ENCODE measurements at places on chromosomes 16 and 17. TPM values are rescaled to one million over a fixed set of nuclear protein-coding genes. Genes with fewer than 3 reads are reported as not detected.
A peak's percentile ranks its signal among the peaks of the same experiment; 100 is the strongest.

DNA sequence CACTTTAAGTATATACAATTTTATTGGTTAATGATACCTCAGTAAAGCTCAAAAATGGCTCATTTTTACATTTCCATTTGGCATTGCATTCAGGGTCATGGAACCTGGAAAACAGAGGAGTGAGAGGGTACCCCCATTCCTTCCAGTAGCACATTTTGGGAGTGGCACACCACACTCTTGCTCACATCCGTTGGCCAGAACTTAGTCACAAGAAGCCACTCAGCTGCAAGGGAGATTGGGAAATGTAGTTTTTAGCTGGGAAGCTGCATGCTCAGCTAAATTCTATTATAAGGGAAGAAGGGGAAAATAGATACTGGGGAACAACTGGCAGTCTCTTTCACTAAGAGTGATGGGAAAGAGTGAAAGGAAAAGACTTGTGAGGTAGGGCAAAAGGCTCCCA lies 102.5 kb upstream of the TMEM97 start:
- H3K36me3 ChIP-seq, result no peaks in the 10 kb centered on the region
- no peaks in the 10 kb centered on the region for H3K27me3 ChIP-seq
- H3K4me3 ChIP-seq, result no peak overlapping the region
- no peaks in the 10 kb centered on the region for H3K4me1 ChIP-seq
- H3K27ac ChIP-seq, result no peak overlapping the region
- DNase-seq, result peak; percentile 34

SERPINF2 gene
- total RNA-seq, result not detected

DNA sequence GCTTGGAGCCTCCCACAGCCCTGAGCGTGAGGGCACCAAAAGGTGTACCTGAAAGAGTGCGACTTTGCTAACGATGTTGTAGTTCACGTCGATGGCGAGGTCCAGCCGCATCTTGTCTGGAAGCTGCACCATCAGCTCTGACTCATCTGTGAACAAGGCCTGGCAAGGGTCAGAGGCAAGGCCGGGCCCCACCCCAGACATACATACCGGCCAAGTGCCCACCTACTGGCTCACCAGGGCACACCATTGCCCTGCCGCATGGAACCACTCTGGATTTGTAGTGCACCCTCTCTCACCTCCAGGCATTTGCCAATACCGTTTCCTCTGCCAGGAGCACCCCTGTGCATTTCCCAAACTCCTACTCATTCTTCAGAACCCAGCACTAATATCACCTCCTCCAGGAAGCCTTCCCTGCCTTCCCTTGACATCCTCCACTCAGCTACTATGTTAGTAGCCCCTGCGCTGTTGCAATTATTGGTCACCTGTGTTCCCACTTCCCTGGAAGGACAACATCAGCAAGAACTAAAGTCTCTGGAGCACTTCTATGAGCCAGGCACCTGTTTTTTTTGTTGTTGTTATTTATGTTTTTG lies 69.4 kb downstream of the CNGB1 start:
- H3K4me1 ChIP-seq, result no peaks in the 10 kb centered on the region
- no peak for DNase-seq
- H3K27me3 ChIP-seq, result no peaks in the 10 kb centered on the region
- H3K27ac ChIP-seq, result no peak overlapping the region

RNF43 gene
- 8.6 TPM for total RNA-seq

GRCh38 chr17:11488407-11488806 lies 109.9 kb upstream of the DNAH9 start:
- peaks cover 23% of the 10 kb centered on the region for H3K27me3 ChIP-seq
- no peak overlapping the region for H3K27ac ChIP-seq
- H3K36me3 ChIP-seq, result no peaks in the 10 kb centered on the region
- peaks cover 9% of the 10 kb centered on the region for H3K4me1 ChIP-seq
- H3K4me3 ChIP-seq, result no peak overlapping the region
- no peak for DNase-seq

- no peaks in the 10 kb centered on the region for H3K4me1 ChIP-seq
- H3K4me3 ChIP-seq, result no peak overlapping the region
- no peak overlapping the region for H3K27ac ChIP-seq
- DNase-seq, result no peak
Measured at GRCh38 chr17:75041656-75042280, 5.0 kb downstream of the ATP5PD start.

DNA sequence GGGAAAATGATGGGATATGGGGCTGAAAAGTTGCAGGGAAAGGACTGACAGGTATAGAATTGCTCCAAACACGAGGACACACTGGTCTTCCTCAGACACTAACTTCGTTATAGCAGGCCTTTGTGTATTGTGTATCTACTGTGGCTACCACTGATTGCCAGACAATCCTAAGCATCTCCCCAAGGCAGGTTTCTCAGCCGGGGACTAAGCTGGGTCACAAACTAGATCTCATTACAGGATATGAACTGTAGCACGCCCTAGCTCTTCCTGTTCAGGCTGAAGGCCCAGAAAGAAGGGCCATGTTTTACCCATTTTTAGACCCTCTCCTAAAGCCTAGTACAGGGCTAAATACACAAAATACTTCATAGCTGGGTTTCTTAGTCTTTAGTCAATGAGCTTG lies 5.1 kb upstream of the RANGRF start:
- H3K27me3 ChIP-seq, result no peaks in the 10 kb centered on the region
- no peaks in the 10 kb centered on the region for H3K36me3 ChIP-seq
- DNase-seq, result no peak

DNA sequence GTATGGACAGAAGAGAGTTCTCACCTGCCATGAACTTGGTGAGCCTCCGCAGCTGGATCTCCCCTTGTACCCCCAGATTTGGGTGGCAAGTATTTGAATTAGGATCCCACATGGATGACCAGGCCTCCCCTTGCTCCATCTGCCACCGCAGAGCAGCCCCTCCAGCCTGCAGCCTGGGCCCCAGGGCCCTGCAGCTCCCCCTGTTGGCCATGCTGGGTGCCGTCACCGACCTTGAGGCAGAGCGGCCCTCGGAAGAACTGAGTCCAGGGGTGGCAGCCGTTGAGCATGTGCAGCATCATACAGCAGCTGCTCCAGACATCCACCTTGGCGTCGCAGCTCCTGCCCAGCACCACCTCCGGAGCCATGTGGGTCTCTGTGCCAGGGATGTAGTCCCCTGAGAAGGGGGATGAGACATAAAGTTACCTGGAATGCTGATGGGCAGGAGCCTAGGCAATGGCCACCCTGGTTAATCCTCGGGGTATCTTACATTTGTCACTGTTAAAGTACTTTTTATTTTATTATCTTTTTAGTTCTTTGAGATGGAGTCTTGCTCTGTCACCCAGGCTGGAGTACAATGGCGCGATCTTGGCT lies 9.0 kb upstream of the SPATA32 start:
- H3K36me3 ChIP-seq, result peaks cover 10% of the 10 kb centered on the region
- H3K4me1 ChIP-seq, result no peaks in the 10 kb centered on the region
- DNase-seq, result peak; percentile 43
- no peak overlapping the region for H3K27ac ChIP-seq

- H3K36me3 ChIP-seq, result peaks cover 36% of the 10 kb centered on the region
- H3K4me1 ChIP-seq, result peaks cover 3% of the 10 kb centered on the region
- DNase-seq, result no peak
- H3K27ac ChIP-seq, result no peak overlapping the region
- H3K27me3 ChIP-seq, result no peaks in the 10 kb centered on the region
Measured at GRCh38 chr16:24943471-24943870, 71.7 kb downstream of the ARHGAP17 start.

VMO1 gene
- 0.78 TPM for total RNA-seq

XAF1 gene
- not detected for total RNA-seq

LRRC37A2 gene
- total RNA-seq, result 11.7 TPM

DNA sequence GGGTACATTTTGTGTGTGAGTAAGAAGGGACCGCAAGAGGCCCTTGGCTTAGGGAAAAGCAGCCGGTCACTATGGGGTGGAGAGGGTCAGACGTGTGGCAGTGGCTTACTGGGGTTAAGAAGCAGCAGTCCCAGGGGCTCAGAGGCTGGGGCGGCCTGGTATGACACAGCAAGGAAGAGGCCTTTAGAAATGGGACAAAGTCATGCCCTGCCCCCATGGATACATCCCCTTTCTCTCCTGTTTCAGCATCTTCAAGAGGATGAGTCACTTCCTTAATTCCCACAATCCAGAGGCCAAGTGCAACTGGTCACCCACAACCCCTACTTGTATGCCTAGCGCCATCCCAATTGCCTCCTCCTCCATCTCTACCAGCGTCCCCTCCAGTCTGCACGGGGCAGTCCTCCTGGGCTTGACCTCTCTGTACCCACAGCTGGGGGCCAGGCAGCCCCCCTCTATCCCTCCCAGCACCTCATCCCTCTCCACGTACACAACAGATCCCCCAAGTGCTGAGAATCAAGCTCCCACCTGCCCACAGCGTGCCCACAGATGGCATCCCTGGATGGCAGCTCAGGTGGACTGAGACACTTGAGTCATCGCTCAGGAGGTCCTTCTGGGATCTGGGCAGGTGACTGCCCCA lies 6.9 kb upstream of the EFTUD2 start:
- no peak overlapping the region for H3K27ac ChIP-seq
- DNase-seq, result peak; percentile 89
- peaks cover 7% of the 10 kb centered on the region for H3K4me1 ChIP-seq
- H3K27me3 ChIP-seq, result no peaks in the 10 kb centered on the region
- H3K4me3 ChIP-seq, result no peak overlapping the region

GRCh38 chr16:78869492-78869891 lies 731.0 kb downstream of the MAF start:
- DNase-seq, result no peak
- H3K27me3 ChIP-seq, result no peaks in the 10 kb centered on the region
- no peak overlapping the region for H3K4me3 ChIP-seq
- H3K36me3 ChIP-seq, result no peaks in the 10 kb centered on the region

GRCh38 chr17:76092526-76093413 lies 10.8 kb downstream of the EXOC7 start:
- H3K4me3 ChIP-seq, result no peak overlapping the region
- H3K4me1 ChIP-seq, result no peaks in the 10 kb centered on the region
- H3K27ac ChIP-seq, result no peak overlapping the region
- H3K27me3 ChIP-seq, result no peaks in the 10 kb centered on the region

- H3K4me1 ChIP-seq, result peaks cover 3% of the 10 kb centered on the region
- no peak overlapping the region for H3K27ac ChIP-seq
- H3K27me3 ChIP-seq, result no peaks in the 10 kb centered on the region
- no peak overlapping the region for H3K4me3 ChIP-seq
Measured at GRCh38 chr17:18949566-18949965, 2.4 kb upstream of the SLC5A10 start.

DNA sequence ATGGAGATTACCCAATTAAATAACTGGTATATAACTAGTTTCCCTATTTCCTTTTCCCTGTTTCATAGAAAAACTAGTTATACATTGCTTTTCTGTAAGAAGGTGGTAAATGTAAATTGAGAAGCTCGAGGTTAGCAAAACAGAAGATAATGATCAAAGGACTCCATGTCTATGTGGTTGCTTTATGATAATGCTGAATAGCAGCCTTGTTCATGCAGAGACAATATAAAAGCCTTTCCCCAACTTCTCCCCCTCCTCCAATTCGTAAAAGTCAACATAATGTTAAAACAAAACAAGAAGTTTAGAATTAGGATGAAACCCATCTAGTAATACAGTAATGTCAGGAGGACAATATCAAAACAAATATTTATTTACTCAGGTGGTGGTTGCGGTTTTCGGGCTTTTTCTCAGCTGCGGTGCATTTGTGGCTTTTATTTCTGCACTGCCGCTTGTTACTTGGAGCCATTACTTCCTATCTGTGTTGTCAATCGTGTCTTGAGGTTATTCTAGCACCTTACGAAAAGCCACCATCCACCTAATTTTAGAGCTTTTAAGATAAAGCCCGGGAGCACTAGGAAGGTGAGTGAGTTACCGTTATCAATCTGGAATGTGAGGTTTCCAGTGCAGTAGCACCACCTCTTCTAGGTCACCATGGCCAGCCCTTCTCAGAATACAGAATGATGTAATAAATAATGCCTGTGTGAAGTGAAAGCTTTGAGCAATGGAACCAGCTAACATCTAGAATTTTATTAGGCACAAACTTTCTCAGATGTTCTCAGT lies 297.5 kb downstream of the CDH13 start:
- no peaks in the 10 kb centered on the region for H3K27me3 ChIP-seq
- H3K4me1 ChIP-seq, result peaks cover 12% of the 10 kb centered on the region
- no peaks in the 10 kb centered on the region for H3K36me3 ChIP-seq
- DNase-seq, result peak; percentile 40
- H3K4me3 ChIP-seq, result no peak overlapping the region

DNA sequence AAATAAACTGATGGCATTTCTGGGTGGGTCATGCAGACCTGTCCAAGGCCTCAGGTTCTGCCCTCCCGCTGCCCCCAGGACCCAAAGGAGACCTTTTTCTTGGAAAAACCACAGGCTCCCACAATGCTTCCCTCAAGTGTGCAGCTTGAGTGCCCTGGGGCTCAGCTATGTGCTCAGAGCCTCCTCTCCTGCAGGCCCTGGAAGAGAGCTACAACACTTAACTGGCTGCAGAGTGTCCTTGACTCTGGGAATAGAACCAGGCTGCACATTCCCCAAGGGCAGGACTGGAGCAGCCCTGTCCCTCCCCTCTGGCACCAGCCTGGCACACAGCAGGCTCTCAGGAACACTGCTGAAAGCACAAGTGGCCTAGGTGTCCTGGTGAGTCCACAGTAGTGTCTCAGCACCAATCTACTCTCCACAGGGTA lies 4.8 kb upstream of the SREBF1 start:
- H3K27me3 ChIP-seq, result no peaks in the 10 kb centered on the region
- peak overlapping the region; percentile 99 for H3K27ac ChIP-seq
- no peaks in the 10 kb centered on the region for H3K36me3 ChIP-seq
- peak; percentile 70 for DNase-seq
- no peak overlapping the region for H3K4me3 ChIP-seq

All from cardiac muscle cell (in vitro differentiated cells and primary cell).